Activated T-cell treated with anti-CD3 and anti-CD28 coated beads for 24 hours (primary cell): ENCODE measurements at places on chromosomes 3 and 15.

DNA sequence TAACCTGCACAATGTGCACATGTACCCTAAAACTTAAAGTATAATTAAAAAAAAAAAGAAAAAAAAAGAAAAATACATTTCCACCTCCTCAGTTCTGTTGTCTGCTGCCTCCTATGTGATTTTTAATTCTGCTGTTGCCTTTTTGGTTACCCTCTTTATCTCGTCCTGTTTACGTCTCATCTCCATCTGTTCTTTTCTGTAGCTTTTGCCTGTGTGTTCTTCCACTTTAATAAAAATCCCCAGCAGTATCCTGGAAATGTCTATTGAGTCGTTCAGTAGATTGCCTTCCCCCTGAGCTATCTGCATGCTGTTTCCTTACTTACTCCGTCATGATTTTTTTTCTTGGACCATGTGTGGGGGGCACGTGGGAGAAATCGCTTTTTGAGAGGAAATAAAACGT lies 302.5 kb downstream of the FEZF2 start:
- DNase-seq: no peak

DNA sequence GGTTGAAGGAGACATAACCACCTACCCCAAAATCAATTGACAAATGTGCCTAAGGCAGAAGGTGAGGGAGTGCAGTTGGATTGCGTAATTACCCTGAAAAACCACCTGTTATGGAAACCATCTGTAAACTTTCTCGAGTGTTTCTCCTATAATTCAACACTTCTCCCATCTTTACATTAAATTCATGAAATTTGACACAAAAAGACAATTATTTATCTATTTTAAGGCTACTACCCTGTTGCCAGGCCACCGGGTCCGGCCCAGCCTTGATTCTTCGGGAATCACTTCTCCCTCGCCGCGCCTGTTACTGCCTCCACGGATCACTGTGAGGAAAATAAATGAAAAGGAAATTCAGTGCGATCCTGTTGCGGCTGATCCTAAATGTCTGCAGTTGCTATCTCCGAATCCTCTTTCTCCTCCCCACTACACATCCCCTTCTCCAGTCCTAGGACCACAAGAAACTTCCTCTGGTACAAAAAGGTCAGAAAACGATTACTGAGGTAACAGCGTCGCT lies 646 bp downstream of the IQCB1 start:
- no peak for DNase-seq

- no peak for DNase-seq
Measured at GRCh38 chr3:48765376-48765775, 48.4 kb upstream of the IP6K2 start.

DNA sequence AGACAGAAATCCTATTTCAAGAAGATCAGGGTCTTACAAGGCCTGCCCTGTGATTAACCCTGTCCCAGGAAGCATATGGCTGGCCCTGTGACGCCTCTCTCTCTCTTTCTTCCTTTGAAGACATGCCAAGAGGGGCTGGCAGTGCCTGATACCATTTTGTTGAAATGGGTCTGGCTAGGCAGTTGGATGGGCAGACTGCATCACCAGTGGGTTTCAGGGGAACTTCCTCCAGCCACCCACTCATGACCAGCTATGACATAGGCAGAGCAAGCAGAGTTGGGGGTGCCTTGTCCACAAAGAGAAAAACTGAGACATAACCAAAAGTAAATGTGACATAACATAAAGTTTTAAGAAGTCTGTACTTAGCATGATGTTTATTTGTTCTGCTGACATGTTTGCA lies 31.4 kb upstream of the MANF start:
- no peak for DNase-seq

- no peak for DNase-seq
Measured at GRCh38 chr3:42513121-42513520, 10.7 kb downstream of the VIPR1 start.

GRCh38 chr3:68060191-68060590 lies 405.8 kb upstream of the SUCLG2 start:
- DNase-seq: no peak

DNA sequence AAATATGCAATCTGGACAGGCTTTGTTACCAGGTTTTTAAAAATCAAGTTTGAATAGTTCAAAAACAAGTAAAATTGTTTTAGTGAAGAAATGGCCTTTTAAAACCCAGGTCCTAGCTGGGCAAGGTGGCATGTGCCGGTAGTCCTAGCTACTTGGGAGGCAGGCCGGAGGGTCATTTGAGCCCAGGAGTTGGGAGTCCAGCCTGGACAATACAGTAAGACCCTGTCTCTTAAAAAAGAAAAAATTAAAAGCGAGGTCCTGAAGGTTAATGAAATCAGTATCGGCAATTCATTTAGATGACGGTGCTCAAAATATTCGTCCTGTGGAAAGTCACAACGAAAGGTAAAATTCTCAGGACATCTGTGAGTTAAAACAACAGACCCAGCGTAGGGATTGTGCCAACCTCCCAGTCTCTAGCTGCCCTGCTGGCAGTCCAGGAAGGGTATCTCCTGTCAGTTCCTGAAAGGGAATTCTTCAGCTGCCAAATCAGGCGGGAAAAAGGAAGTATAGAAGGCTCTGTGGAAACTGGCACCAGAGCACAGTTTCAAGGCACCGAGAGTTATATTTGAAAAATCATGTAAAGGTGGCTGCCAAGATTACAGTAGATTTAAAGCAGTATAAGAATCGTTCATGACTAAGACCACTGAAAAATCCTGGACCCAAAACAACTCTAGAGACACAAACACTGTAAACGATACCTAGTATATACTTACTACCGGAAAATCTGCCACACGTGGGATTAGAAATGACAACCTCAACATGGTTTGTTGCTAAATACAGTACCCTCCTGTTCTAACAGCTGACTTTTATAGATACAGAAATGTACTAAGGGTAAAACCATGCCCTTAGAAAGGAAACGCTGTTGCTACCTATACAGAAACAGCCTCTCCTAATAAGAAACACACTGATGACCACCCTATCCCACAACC lies 1.2 kb upstream of the ABHD17C start:
- no peak for DNase-seq

DNA sequence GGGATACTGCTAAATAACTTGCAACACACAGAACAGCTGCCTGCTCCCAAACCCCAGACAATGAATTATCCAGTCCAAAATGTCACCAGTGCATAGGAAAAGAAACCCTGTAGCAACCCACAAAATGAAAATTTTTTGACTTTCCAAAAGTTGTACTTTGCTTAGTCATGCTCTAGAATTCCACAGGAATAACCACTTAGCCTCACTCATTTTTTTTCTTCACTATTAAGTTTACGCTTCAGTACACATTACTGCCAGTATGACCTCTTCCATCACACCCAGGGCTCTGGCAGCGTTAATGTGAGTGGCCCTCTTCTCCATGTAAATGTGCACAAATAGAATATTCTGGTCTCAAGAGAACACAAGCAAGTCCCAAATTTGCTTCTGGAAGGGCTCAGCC lies 259.8 kb downstream of the MAGI1 start:
- no peak for DNase-seq

- no peak for DNase-seq
Measured at GRCh38 chr3:149388001-149388440, 10.6 kb upstream of the TM4SF1 start.

DNA sequence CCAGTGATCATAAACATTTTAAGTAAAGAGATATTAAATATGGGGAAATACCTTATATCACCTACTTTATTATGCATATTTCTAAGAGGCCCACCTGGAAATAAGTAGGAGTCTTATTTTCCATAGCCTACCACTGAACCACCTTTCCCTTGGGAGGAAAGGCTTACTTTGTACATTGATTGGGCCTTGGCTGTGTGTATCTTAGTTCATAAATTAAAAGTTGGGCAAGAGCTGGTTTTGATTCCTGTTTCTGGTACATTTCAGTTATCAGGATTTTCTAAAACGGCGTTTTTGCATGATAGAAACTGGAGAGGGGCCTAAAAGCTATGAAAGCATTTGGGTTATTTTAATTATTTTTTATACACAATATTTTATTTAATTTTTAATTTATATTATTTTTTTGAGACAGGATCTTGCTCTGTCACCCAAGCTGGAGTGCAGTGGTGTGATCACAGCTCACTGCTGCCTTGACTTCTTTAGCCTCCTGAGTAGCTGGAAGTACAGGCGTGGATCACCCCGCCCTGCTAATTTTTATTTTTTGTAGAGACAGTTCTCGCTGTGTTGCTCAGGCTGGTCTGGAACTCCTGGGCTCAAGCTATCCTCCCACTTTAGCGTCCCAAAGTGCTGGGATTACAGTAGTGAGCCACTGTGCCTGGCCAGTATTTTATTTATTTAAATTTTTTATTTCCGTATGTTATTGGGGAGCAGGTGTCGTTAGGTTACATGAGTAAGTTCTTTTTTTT lies 2.6 kb downstream of the GMPS start:
- DNase-seq: no peak

- no peak for DNase-seq
Measured at GRCh38 chr3:32577174-32577573, 6.5 kb upstream of the DYNC1LI1 start.
